ENCODE measurements at places on chromosomes 2 and 18.

DNA sequence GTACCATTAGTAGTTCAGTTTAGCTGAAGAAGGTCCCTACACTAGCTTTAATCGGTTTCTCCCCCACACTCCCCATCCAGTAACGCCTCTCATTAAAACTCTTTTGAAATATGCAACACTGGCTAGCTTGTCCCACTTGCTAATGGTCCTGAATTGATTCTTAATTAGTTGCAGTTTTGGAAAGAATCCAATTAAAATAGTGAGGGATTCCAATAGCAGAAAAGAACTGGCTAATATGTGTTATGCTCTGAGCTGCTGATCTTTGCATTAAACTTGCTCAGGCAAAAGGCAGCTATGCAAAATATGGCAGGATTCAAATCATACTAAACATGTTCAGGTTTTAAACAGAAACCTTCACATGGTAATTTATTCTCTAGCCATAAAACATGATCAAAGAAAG is 252.5 kb upstream of the HNRNPA3 start:
- DNase-seq, result no peak

- DNase-seq, result no peak
Measured at GRCh38 chr2:171529914-171530313, 7.6 kb downstream of the CYBRD1 start.

GRCh38 chr18:26804519-26804918 is 61.0 kb downstream of the AQP4 start:
- DNase-seq, result no peak

- no peak for DNase-seq
Measured at GRCh38 chr2:233055362-233055761, 4.8 kb upstream of the INPP5D start.

DNA sequence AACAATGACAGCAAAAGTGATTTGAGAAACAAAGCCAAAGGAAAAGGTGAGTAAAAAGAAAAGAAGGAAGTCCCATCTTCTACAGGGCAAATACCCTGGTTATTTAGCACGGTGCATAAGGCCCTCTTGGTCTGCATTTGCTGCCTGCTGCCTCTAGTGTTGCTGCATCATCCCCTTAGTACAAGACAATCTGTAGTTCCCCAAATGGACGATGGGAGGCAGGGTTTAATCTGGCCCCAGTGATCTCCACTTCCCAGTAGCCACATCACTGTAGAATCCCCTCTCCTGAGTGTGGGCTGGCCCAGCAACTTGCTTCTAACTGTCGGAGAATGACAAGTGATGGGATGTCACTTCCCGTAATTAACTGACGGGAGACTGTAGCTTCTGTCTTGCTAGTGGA is 85.1 kb downstream of the CTAGE1 start:
- DNase-seq, result no peak

DNA sequence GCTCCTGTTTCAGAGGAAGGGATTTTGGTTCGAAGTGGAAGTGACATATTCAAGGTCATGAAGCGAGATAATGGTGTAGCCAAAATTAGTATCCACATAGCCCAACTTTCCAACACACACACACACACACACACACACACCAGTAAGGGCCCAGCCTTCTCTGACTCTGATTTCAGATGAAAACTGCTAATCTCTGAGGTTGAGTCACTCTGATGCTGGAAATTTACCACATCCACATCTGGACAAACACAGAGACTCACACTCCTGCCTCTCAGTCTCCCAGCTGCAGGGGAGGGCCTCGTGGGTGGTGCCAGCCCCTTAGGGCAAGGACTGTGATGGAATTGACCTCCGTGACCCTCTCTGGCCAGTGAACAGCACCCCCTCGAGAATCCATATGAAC is 29.0 kb upstream of the SLC35F6 start:
- DNase-seq, result no peak

DNA sequence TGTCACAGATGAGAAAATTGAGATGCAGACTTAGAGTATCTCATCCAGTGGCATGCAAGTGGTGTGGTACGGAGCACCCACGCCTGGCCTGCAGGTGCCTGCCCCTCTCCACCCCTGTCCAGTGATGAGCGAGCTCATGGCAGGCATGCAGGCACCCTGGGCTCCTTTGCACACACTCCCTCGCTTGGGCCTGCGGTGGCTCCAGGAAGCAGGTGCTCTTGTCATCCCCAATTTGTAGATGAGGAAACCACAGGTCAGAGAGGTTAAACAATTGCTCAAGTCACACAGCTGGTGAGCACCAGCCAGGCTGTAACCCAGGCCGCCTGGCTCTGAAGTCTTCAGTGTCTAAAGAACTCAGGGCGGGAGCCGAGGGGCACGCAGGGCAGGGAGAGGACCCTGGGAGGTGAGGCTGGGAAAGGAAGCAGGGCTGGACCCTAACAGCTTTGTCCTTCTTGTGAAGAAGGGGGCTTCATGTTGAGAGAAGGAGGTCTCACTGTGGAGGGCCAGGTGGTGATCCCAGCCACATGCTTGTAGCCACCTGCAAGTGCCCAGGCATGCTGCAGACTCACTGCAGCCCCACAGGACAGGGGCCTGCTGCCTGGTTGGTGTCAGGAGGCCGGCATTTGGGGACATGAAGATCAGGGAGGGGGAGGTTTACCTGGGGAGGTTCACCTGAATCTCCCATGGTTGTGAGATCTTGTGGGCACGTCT is 166.2 kb downstream of the SH3RF3 start:
- DNase-seq, result no peak

- DNase-seq, result no peak
Measured at GRCh38 chr18:34483198-34483597, 226.9 kb upstream of the DTNA start.

GRCh38 chr18:23872701-23873550 is 141.6 kb upstream of the TTC39C start:
- no peak for DNase-seq

Data from skin of body (tissue), 3 donors.